ENCODE measurements at places on chromosomes 3 and 15.
A peak's percentile ranks its signal among the peaks of the same experiment; 100 is the strongest.

DNA sequence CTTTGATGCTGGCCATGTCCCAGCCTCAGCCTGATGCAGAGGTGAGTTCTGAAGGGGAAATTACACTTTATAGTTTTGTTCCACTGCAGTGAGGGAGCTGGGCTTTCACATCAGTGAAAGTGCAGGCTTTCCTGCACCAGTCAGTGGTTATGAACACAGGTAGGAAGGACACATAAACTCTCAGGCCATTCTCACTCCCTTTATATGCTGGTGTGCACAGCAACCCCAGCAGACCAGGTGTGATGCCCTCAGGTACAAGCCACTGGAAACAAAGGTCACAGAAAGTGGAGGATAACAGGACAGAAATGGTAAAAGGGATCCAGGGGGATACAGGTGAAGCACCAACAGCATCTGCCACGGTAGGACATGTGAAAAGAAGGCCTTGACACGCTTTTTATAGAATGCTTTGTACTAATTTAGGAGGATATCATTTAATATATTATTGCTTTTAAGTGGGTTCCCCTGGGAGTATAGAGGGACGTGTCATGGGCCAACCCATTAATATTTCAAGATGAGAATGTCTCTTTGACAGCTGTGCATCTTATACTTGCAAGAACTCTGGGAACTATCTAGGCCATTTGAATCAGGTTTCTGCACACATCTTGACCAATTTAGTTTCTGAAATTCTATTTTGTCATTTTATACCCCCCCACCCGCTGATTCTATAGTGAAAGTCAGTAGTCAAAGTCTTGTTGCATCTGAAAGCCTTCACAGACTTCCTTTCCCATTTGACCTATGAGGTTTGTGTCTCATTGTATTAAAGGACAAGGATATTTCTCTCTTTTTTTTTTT lies 25.0 kb upstream of the BLM start:
- DNase-seq, result no peak

DNA sequence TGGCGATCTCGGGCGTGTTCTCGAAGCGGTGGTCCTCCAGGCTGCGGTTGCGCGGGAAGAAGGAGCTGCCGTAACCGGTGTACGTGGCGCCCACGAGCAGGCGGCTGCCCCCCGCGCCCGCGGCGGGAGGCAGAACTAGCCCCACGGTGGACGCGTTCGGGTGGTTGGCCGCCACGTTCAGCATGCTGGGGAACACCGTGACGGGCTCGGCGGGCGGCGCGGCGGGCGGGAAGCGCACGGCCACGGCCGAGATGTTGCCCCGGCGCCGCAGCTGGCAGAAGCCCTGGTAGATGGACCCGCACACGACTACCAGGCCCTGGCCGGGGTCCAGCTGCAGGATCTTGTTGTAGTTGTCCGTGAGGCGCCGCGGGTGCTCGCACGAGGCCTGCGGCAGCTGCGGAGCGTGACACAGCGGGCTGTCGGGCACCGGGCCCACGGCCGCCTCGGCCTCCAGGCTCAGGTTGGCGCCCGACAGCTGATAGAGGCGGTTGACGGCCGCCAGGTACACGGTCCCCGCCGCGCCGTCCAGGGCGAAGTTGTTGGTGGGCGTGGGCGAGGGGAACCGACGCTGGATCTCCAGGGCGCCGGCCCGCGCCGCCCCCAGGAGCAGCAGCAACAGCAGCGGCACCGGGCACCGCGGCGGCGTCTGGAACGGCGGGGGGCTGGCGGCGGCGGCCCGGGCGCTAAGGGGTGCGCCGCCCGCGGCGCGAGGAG lies 397 bp downstream of the PLXND1 start:
- DNase-seq, result no peak

DNA sequence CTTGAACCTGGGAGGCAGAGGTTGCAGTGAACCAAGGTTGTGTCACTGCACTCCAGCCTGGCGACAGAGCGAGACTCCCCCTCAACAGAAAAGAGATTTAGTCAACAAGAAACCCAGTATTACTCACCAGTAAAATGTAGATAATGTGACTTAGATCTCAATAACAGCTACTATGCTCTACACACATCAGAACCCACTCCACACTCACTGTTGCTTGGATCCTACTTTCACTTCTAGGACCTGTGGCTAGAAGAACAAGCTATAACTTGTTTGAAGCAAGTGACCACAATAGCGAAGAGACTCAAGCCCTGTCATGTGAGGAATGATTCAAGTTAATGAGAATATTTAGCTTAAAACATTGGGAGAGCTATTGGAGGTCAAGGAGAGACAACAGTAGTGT lies 100.7 kb downstream of the ANXA2 start:
- DNase-seq, result no peak

DNA sequence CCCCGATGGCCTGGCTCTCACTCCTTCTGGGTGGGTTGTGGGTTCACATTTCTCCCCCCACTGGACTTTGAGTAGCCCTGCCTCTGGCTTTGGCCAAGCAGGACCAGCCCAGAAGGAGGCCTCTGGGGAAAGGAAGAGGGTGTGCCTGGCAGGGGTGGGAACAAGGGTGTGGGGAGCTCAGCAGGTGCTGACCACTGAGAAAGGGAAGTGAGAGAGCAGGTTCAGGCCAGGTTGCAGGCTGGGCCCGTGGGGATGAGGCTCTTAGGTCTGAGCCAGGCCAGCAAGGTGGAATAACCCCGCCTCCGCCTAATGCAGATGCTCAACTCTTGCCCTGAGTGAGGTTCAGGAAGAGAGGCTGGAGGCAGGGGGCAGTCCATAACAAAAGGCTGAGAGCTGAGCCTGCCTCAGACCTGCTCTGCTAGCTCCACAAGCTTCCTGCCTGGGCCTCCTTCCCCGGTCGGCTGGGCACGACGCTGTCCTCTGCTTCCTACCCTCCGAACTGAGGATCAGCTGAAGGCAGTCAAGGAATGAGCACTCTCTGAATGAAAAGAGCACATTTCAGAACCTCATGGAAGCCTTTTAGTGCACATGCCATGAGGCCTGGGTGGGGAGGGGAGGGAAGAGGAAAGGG lies 82.7 kb downstream of the TLE3 start:
- DNase-seq, result no peak

GRCh38 chr3:30162579-30162978 lies 443.8 kb upstream of the TGFBR2 start:
- no peak for DNase-seq

- no peak for DNase-seq
These were observed 282.6 kb downstream of the KLF13 start for GRCh38 chr15:31609258-31609681.

DNA sequence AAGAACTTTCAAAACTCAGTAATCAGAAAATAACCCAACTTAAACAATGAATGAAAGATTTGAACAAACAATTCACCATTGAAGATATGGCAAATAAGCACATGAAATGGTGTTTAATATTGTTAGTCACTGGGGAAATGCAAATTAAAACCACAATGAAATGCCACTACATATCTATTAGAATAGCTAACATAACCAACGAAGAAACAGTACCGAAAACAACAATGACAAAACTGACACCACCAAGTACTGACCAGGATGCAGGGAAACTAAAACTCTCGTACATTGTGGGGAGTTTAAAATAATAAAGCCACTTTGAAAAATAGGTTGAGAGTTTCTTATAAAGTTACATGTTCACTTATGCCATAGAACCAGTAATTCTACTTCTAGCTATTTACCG lies 69.1 kb downstream of the KBTBD8 start:
- DNase-seq, result no peak

DNA sequence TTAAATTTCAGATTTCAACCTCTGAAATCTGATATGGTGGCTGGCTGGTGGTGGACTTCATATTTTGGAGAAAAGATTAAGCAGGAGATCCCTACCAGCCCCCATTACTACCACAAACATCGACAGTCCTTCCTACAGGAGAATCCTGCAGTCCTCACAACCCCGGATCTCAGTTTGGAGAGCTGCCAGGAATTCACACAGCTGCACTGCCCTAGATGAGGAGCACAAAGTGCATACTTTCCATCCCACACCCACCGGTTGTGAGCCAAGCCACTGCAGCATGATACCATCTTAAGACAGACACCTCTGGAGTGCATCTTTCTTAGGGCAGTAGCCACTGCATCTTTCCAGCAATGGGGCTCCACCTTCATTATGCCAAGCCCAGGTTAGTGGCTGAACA lies 185.5 kb upstream of the GPR149 start:
- DNase-seq, result no peak

GRCh38 chr3:41050144-41050543 lies 149.2 kb upstream of the CTNNB1 start:
- DNase-seq, result no peak

GRCh38 chr3:154275292-154275691 lies 49.0 kb downstream of the DHX36 start:
- no peak for DNase-seq

GRCh38 chr15:77410701-77411618 lies 8.9 kb downstream of the PEAK1 start:
- no peak for DNase-seq

DNA sequence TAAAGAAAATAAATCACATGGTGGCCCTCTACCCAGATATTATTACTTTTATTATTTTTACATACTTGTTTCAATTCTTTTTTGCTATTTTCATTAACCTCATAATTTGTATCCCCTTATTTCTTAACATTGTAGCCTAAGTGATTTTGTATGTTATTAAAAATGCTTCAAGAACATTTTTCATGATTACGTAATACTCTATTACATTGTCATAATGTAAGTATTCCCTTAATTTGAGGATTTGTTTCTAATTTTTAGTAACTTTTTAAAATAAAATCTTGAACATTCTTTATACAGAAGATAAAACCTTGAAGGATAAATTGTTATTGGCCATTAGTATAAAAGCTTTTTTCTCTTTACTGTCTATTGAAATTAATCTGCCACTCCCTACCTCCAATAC lies 89.0 kb downstream of the DCUN1D1 start:
- no peak for DNase-seq

DNA sequence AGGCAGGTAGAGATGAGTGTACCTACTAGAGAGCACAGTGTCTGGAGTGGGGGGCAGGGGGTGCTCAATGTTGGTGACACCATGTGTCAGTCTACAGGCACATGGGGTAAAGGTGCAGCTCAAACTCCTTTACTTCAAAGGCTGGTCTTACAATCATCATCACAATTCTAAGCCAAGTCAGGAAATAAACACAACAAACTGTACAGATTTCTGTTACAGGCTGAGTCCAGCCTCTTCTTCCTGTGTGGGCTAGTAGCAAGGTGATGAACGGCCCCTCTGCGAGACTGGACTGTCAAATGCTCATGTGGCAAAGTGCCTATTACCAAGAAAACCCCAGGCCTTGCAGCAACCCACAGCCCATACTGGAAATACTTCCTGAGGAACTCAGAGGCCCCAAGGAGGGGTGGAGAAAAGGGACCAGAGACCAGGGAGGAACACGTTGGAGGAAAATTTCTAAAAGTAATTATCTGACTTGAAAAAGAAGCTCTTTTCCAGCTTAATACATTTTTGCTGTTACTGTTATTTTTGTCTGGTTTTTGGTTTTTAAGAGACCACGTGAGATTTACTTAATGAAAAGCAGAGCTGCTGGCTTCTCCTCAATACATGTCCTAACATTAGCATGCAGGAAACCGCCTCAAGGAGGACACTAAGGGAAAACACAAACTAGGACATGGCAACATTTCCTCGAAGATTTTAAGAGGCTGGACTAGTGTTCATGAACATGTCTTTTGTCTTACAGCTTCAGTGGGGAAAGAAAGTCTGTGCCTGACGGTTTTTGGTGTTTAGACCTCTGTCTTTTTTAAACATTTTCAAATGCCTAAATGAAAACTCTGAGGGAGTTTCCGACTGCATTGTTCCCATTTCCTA lies 29.5 kb downstream of the TBC1D2B start:
- peak; percentile 29 for DNase-seq

- no peak for DNase-seq
These were observed 170.7 kb downstream of the TIGIT start for GRCh38 chr3:114464548-114464947.

DNA sequence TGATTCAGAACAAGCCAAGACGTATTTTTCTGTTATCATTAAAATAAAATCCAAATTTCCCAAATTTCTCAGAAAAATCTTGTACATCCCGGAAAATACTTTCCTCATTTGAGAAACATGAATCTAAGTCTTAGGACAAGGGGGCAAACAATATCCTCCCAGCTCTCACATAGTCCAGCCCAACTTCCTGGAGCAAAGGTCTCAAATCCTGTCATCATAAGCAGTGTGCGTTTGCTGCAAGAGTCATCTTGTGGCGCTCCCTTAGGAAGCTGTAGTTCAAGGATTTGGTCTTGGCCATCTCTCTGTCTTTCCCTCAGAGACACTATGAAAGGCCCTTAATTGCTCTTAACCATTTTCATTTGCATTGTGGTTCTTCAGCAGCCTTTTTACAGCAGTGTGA lies 57.5 kb upstream of the GSK3B start:
- DNase-seq, result no peak

- no peak for DNase-seq
These were observed 3.5 kb downstream of the SEC13 start for GRCh38 chr3:10317311-10317960.

DNA sequence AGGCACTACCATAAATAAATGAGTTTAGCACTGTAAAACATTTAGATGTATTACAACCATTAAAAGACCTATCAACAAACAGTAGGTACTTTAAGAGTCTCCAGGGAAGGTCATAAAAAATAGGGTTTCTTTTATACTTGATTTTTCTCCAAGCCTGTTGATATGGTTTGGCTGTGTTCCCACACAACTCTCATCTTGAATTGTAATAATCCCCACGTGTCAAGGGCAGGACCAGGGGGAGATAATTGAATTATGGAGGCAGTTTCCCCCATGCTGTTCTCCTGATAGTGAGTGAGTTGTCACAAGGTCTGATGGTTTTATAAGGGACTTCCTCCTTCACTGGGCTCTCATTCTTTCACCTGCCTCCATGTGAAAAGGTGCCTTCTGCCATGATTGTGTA lies 468.9 kb upstream of the UBE2E2 start:
- no peak for DNase-seq

GRCh38 chr3:165339753-165340152 lies 143.6 kb upstream of the SLITRK3 start:
- no peak for DNase-seq

GRCh38 chr15:85764649-85765277 lies 30.0 kb downstream of the KLHL25 start:
- DNase-seq, result no peak

DNA sequence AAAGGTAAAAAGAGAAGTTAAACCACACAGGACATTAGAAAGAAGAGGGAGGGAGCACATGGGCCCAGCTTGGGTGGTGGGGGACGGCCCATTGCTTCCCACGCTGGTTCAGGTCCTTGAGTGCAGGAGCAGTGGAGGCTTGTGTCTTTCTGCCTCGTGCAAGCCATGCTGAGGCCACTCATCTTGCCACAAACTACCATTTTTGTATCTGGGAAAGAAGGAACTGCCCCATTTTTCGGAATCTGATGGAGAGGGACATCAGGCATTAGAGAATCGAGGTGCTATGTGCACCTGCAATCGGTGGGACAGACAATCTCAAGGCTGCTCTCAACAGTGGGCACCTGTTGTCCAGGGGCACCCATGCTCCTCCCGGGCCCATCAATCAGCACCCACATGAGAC lies 234.5 kb downstream of the KLF13 start:
- no peak for DNase-seq

- DNase-seq, result no peak
These were observed 1.0 kb upstream of the CEP70 start for GRCh38 chr3:138594935-138595610.

Measured in CD4-positive, alpha-beta T cell treated with Interleukin-6 at 100 ng/mL for 8 hours (primary cell).